ENCODE measurements at places on chromosomes 16 and 17. TPM values are rescaled to one million over a fixed set of nuclear protein-coding genes. Genes with fewer than 3 reads are reported as not detected.

- no peak overlapping the region for H3K27ac ChIP-seq
- H3K4me1 ChIP-seq: peaks cover 7% of the 10 kb centered on the region
- no peaks in the 10 kb centered on the region for H3K36me3 ChIP-seq
Observed at GRCh38 chr17:3985846-3986245, 21.6 kb upstream of the ATP2A3 start.

DNA sequence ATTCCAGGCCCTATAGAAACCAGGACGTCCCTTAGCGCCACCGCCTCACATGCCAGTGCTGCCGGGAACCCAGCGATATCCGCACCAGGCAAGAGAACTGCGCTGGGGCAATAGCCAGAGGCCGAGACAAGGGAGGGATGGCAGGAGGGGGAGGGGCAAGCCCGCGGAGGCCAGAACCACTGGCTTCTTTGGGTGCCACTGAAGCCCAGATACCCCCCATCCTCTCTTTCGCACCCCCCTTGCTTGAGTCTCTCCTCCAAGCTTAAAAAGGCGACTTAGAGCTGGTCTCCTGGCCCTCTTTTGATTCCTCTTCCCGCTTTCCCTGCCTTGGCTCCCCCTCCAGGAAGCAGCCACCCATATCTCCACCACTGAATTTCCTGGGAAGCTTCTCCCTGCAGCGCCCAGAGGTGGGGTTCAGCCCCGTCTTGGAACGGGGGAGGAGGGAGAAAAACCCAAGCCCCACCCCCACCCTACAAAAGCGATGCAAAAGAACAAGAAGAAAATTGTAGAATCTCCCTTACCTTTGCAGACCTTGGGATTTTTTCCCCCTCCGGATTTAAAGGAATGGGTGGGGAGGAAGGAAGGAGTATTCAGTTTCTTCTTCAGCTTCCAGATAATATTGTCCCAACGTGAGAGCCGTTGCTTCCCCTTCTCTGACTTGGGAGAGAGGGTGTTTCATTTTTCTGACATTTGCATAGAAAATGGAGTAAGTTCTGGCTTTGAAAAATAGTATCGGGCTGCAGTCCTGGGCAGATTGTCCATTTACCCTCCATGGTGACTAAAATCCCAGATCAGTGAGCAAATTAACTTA is 622 bp downstream of the HOXB6 start:
- no peak overlapping the region for H3K27ac ChIP-seq
- peaks cover 2% of the 10 kb centered on the region for H3K27me3 ChIP-seq
- no peak overlapping the region for H3K4me3 ChIP-seq
- no peaks in the 10 kb centered on the region for H3K36me3 ChIP-seq

DNA sequence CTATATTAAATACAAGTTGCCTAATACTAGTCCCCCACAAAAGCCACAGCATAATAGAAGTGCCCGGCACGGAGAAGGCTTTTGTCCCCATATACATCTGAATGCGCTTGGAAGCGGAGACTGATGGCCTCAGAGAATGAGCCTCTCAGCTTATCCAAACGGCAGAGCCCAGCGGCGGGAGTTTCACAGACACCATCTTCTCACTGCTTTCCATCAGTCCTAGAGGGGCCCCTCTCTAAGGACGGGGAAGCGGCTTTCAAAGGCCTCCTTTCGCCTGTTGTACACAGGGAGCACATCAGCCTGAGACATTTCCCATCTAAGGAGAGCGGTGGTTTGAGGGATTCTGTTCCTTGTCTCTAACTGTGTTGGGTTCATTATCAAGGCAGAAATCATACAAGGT is 16.9 kb downstream of the NXN start:
- no peak overlapping the region for H3K4me3 ChIP-seq
- H3K4me1 ChIP-seq: no peaks in the 10 kb centered on the region
- no peaks in the 10 kb centered on the region for H3K36me3 ChIP-seq

The C16orf92 gene
- not detected for total RNA-seq

- H3K27me3 ChIP-seq: no peaks in the 10 kb centered on the region
- no peaks in the 10 kb centered on the region for H3K4me1 ChIP-seq
- H3K36me3 ChIP-seq: no peaks in the 10 kb centered on the region
- H3K27ac ChIP-seq: no peak overlapping the region
- no peak overlapping the region for H3K4me3 ChIP-seq
Observed at GRCh38 chr16:19860166-19861041, 24.2 kb downstream of the GPRC5B start.

DNA sequence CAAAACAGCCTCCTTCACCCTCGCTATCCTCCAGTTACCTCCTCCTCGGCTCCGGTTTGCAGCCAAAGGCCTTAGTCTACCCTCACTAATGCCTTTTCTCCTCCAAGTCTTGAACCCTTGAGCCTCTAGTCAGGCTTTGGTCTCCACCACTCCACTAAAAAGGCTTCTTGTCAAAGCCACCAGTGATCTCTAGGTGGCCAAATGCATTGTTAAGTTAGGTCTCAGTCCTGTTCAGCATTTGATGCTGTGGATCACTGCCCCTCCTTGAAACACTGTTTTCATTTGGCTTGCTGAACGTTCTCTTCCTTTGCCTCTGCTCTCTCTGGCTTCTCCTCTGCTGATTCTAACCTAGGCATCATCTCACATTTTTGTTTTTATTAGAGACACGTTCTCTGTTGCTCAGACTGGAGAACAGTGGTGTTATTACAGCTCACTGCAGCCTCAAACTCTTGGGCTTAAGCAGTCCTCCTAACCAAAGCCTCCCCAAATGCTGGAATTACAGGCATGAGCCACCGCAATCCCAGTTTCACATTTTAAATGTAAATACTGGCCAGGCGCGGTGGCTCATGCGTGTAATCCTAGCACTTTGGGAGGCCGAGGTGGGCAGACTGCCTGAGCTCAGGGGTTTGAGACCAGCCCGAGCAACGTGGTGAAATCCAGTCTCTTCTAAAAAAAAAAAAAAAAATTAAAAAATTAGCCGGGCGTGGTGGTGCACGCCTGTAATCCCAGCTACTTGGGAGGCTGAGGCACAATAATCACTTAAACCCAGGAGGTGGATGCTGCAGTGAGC is 1.1 kb downstream of the SGF29 start:
- DNase-seq: peak; percentile 23
- H3K36me3 ChIP-seq: peaks cover 21% of the 10 kb centered on the region
- H3K27ac ChIP-seq: no peak overlapping the region
- H3K4me1 ChIP-seq: peaks cover 11% of the 10 kb centered on the region
- H3K4me3 ChIP-seq: peak overlapping the region; percentile 71

- H3K36me3 ChIP-seq: no peaks in the 10 kb centered on the region
- DNase-seq: no peak
- no peaks in the 10 kb centered on the region for H3K27me3 ChIP-seq
- no peak overlapping the region for H3K27ac ChIP-seq
Observed at GRCh38 chr17:6868582-6868981, 37.1 kb upstream of the TEKT1 start.

DNA sequence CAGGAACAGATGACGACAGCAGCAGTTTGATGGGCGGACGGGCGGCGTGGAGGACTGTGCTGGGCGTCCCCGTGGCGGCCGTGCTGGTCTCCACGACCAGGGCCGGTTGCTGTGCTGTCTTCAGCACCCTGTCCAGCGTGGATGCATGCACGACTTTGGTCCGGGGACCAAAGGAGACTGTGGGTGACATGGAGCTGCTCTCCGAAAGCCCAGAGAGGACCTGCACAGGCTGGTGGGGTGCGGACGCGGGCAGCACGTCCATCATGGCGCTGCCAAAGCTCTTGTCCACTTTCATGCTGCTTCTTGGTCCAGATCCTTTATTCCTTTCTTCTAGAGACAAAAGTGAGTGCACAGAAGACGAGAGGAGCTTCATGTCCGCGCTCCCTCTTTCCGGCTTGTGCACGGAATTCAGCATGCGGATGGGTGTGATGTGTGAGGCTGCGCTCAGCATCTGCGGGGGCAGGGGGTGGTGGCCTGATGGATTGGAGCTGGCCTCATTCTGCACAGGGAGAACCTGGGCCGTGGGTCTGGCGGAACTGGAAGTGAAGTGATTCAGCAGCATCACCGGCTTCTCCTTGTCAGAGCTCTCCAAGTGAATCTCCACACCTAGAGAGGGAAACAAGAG is 20.3 kb downstream of the MAP1LC3B start:
- H3K27me3 ChIP-seq: no peaks in the 10 kb centered on the region
- H3K36me3 ChIP-seq: no peaks in the 10 kb centered on the region
- DNase-seq: no peak
- H3K27ac ChIP-seq: no peak overlapping the region
- H3K4me3 ChIP-seq: no peak overlapping the region

DNA sequence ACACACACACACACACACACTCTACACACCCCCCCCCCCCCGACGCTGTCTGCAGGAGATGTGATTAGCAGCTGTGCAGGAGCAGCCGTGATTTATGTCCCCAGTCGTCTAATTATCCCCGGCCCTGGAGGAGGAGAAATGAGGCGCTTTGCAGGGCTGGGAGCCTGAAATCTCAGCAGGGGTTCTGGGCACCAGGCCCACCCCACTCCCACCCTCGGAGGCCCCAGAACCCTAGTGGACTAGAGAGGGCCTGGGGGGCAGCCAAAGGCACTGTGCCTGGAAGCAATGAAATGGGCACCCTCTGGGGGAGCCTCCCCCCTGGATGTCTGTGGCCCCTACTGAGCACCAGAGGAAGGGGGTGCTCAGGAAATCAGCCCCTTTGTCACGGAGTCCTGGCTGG is 134.2 kb upstream of the CIBAR2 start:
- H3K36me3 ChIP-seq: no peaks in the 10 kb centered on the region
- no peak overlapping the region for H3K4me3 ChIP-seq
- H3K27ac ChIP-seq: no peak overlapping the region
- DNase-seq: no peak
- H3K27me3 ChIP-seq: no peaks in the 10 kb centered on the region

DNA sequence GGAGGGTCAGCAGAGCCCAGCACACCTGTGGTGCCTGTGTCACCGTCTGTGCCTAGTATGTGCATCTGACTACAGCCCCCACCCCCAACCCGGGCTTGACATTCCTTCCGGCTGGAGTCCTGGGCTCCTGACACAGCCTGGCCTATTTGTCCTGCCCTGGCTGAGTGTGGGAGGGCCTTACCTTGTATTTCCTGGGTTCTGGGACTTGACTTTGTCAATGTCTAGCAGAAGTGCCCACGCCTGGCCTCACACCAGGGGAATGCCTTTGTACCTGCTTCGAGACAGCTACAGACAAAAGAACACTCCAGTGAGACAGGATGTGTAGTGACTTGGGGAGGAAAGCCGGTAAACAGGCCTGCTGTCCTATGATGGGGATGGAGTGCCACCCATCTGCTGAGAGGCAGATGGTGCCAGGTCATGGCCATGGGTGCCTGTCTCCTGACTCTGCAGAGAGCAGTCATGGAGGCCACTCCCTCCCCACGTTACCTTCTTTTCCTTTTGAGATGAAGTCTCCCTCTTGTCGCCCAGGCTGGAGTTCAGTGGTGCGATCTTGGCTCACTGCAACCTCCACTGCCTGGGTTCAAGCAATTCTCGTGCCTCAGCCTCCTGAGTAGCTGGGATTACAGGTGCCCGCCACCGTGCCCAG is 42.8 kb downstream of the TNFRSF13B start:
- no peak for DNase-seq
- H3K4me1 ChIP-seq: no peaks in the 10 kb centered on the region
- no peaks in the 10 kb centered on the region for H3K27me3 ChIP-seq
- H3K36me3 ChIP-seq: peaks cover 3% of the 10 kb centered on the region
- H3K4me3 ChIP-seq: no peak overlapping the region

GRCh38 chr17:15967706-15968399 is 22.9 kb downstream of the ADORA2B start:
- H3K4me1 ChIP-seq: no peaks in the 10 kb centered on the region
- DNase-seq: no peak
- H3K27me3 ChIP-seq: no peaks in the 10 kb centered on the region
- H3K27ac ChIP-seq: no peak overlapping the region

- H3K27ac ChIP-seq: no peak overlapping the region
- DNase-seq: no peak
- no peaks in the 10 kb centered on the region for H3K36me3 ChIP-seq
- H3K4me3 ChIP-seq: no peak overlapping the region
- no peaks in the 10 kb centered on the region for H3K27me3 ChIP-seq
- H3K4me1 ChIP-seq: peaks cover 6% of the 10 kb centered on the region
Observed at GRCh38 chr16:30553393-30553899, 4.7 kb downstream of the ZNF764 start.

DNA sequence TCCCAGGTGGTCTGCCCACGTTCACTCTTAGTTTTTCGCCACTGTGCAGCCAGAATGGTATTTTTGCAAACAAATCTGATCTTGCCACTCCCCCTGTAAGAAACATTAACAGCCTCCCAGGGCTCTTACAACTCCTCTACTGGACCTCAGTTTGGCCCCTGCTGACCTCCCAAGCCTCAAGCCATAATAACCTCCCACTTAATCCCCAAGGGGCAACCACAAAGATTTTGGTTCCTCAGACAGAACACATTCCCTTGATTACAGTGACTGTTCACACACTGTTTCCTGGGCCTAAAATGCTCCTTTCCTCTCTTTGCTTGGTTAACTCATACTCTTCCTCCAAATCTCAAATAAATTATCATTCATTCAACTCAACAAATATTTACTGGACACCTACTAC is 21.5 kb upstream of the CD300E start:
- H3K27ac ChIP-seq: no peak overlapping the region
- H3K4me3 ChIP-seq: no peak overlapping the region
- no peaks in the 10 kb centered on the region for H3K36me3 ChIP-seq
- no peaks in the 10 kb centered on the region for H3K27me3 ChIP-seq
- no peak for DNase-seq

The NPIPA2 gene
- 5.1 TPM for total RNA-seq

The GABARAP gene
- 350 TPM for total RNA-seq

The CDT1 gene
- 0.27 TPM for total RNA-seq

GRCh38 chr17:78953356-78954350 is 26.1 kb downstream of the LGALS3BP start:
- no peaks in the 10 kb centered on the region for H3K36me3 ChIP-seq
- no peak overlapping the region for H3K27ac ChIP-seq

The ARHGDIG gene
- not detected for total RNA-seq

- DNase-seq: no peak
- H3K27ac ChIP-seq: no peak overlapping the region
- no peaks in the 10 kb centered on the region for H3K36me3 ChIP-seq
- H3K4me3 ChIP-seq: no peak overlapping the region
- H3K4me1 ChIP-seq: no peaks in the 10 kb centered on the region
- no peaks in the 10 kb centered on the region for H3K27me3 ChIP-seq
Observed at GRCh38 chr17:37211136-37211535, 164.6 kb upstream of the C17orf78 start.

DNA sequence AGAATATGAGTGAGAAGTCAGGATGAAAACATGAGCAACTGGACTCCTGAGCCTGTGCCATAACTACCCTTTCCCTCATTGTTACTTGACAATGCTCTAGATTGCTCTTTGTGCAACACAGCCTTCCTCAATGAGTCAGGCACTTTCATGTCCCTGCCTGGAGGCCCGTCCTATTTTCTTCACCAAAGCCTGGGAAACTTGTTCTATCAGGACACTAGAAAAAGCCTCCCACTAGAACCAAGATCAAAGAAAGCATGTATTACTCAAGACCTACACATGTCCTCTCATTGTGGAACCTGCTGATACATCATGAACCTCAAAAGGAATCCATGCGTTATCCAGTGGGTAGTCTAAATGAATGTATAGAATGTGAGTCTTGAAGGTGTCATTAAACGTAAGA is 624.5 kb downstream of the TOX3 start:
- DNase-seq: no peak
- no peaks in the 10 kb centered on the region for H3K36me3 ChIP-seq
- H3K4me3 ChIP-seq: no peak overlapping the region
- no peaks in the 10 kb centered on the region for H3K27me3 ChIP-seq

The TP53TG3D gene
- not detected for total RNA-seq

GRCh38 chr16:13014476-13014875 is 113.1 kb downstream of the SHISA9 start:
- H3K36me3 ChIP-seq: no peaks in the 10 kb centered on the region
- no peak for DNase-seq
- no peaks in the 10 kb centered on the region for H3K27me3 ChIP-seq

All from B cell (primary cell).